ELF-1 (cell line): ENCODE measurements at places on chromosomes 5 and 9.
A peak's percentile ranks its signal among the peaks of the same experiment; 100 is the strongest.

DNA sequence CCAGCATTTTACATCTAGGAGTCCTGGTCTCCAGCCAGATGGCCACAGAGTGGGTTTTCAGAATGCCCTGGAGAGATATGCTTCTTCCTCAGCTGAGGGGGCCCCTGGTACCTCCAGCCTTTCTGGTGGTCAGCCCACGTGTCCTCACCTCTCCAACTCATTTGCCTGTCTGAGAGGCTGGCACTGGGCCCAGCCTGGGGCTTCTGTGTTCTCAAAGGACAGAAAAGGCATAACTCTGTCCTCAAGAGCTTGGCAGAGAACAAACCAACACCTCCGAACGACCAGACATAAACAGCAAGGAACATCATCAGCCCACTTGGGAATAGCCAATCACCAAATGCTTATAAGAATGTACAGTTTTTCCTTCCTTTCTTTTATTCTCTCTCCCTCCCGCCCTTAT is 17.1 kb downstream of the ENG start:
- DNase-seq, result no peak

GRCh38 chr5:42108468-42108867 is 183.4 kb downstream of the FBXO4 start:
- DNase-seq, result no peak

GRCh38 chr9:3157011-3157410 is 313.1 kb upstream of the PUM3 start:
- DNase-seq, result no peak

GRCh38 chr9:12934545-12935272 is 159.9 kb downstream of the LURAP1L start:
- no peak for DNase-seq

DNA sequence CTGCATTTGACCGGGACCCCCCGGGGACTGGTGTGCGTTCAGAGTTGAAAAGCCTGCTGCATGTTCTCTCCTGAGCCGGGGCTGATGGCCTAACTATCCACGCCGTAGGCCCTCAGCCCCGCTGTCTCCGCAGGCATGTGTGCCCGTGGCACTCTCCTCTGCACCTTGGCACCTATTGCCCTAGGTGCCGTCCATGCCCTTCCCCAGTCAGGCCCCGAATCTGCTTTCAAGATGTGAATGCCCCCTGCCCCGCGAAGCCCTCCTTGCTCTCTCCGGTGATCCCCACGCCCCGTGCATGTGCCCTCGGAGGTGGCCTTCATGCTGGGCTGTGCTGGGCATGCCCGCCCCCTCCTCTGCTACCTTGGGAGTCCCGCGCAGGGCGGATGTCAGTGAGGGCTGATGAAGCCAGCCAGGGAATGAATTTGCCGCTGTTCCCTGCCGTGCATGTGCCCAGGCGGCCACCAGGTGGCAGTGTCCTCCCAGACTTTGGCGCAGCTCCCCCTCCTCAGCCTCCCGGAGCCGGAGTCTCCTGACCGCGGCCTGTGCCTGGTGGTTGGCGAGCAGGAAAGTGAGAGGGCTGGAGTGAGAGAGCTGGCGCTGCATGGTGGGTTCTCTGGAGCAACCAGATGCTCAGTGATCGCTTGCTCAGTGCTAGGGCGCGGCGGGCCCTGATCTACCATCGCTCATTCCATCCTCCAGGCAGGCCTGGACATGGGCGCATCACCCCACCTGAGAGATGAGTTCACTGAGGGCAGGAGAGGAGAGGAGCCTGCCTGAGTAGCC is 112.9 kb upstream of the LMX1B start:
- DNase-seq, result peak; percentile 97

GRCh38 chr9:93587651-93588347 is 11.4 kb downstream of the PHF2 start:
- no peak for DNase-seq

DNA sequence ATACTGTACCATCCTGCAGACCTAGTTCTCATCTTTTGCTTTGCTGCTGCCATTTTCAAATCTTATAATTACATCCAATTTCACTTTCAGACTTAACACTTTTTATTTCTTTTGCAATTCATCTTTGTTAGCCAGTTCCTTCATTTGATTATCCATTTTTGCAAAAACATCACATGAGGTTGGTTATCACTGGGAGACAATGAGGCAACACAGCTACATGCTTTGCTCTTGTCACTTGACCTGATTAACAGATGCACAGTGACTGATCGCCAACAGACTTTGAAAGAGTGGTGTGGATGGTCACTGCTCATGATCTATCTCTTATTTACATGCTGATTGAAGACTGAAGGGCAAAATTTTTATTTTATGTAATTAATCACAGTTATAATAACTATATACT is 17.0 kb upstream of the RNF20 start:
- DNase-seq, result no peak

DNA sequence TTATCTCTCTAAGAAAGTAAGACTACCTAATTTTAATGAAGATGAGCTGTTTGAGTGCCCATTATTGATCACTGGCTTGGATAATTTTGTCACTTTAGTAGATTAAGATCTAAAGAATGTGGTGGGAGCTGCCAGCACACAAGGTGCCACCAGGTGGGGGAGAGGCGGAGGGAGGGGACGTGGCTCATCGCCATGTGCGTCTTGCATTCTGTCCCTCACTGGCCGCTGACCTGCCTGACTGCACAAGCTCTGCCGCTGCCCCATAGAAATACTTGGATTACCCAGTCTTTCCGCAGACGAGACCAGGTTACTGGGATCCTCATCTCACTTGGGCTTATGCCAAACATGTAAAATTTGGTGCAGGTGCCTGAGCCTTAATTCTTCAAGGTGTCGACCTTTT is 37.6 kb downstream of the RHOBTB3 start:
- DNase-seq, result no peak

DNA sequence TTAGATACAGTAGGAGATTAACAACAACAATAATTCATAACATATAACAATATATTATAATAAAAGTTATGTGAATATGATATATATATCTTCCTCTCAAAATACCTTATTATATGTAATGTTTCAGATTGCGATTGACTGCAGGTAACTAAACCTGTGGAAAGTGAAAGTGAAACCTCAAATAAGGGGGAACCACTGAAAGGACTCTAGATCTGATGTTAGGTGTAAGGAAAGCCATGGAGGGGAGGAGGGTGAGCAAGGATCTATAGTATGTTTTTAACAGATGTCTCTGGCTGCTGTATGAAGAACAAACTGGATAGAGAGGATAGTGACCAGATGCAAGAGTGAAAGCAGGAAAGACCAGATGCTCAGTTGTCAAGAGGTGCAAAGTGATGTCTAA is 5.8 kb upstream of the FSTL4 start:
- no peak for DNase-seq

- no peak for DNase-seq
Measured at GRCh38 chr9:74824654-74825053, 63.1 kb downstream of the TRPM6 start.

DNA sequence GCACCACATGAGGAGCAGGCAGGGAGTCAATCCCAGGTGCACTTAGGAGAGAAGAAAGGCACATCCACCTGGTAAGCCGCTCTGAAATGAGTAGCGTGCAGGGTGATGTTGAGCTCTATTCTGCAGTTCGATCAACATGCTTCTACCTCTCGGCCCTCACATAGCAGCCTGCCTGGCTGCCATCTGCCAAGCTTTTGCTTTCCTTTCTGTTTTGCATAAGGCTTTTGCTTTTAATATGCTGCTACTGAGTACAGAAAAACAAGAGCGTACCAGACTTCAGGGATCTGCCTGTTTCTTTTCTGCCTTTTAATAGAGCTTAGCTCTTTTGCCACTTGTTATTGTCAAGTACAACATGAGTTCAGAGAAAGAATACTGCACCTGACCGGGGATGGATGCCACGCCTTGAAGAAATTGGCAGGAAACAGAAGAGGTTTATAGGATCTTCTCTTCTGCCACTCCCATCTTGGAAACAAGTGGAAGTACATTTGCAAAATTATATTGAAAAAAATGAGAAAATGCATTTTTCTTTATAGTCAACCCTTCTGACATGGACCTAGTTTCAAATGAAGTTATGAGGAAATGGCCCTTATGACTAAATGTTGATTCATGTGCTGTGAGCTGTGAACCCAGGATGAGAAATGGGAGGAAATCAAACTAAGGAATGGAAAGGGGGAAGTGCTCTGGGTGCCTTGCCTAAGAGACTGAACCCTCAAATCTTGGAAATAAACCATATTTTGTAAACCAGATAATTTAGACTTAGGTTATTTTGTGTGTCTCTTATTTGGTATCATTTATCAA is 4.0 kb upstream of the FCHO2 start:
- no peak for DNase-seq

- DNase-seq, result no peak
Measured at GRCh38 chr5:153373130-153373498, 117.4 kb upstream of the GRIA1 start.

DNA sequence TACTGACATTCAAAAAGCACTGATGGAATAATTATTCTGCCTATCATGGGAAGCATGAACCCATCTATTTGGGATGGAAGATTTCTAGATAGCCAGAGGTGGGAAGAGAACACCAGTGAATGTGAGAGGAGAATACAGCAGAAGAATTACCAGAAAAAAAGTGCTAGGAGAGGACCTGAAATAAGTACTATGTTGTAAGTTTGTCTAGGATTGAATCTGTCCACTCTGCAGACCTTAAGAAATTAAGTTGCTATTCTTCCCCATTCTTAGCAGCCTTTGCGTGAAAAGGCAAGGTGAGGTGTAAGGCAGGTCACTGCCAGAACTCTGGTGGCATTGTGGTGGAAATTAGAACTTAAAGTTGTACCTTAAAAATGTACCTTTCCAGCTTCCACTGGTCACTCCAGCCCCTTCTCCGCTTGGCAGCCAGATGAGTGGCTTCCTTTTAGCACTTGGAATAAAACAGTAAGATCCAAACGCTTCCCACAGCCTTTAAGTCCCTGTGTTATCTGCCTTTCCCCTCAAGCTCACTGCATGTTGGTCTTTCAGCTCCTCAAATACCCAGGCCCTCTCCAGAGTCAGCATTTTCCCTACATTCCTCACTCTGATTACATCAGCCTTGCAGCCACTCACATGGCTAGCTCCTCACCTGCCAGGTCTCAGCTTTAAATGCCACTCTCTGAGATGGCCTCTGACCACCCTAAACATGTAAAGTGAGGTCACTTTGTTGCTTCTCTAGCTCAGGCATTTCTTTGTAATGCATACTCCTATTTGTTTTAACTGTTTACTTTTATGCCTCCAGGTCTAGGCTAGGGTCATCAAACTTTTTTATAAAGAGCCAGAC is 253.0 kb downstream of the EPB41L4A start:
- DNase-seq, result peak; percentile 98

GRCh38 chr9:115283395-115283794 is 165.4 kb upstream of the TNC start:
- DNase-seq, result no peak

DNA sequence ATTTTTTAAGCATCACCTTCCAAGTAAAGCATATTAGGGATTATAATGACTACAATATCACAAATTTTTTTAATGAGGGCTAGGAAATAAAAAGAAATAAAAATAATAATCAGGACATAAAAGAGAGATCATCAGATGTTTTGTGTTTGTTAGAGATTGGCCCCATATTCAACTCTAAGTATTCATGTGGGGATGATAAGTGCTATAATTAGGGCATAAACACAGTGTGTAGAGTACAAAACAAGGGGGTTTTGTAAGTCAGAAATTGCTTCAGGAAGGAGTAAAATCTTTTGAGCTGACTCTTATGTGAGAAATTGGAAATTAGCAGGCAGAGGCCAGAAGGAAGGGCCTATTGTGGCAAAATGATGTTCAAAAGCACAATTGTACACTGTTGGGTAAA is 127.3 kb downstream of the STARD4 start:
- no peak for DNase-seq

- DNase-seq, result no peak
Measured at GRCh38 chr9:126510564-126510963, 103.2 kb upstream of the LMX1B start.

DNA sequence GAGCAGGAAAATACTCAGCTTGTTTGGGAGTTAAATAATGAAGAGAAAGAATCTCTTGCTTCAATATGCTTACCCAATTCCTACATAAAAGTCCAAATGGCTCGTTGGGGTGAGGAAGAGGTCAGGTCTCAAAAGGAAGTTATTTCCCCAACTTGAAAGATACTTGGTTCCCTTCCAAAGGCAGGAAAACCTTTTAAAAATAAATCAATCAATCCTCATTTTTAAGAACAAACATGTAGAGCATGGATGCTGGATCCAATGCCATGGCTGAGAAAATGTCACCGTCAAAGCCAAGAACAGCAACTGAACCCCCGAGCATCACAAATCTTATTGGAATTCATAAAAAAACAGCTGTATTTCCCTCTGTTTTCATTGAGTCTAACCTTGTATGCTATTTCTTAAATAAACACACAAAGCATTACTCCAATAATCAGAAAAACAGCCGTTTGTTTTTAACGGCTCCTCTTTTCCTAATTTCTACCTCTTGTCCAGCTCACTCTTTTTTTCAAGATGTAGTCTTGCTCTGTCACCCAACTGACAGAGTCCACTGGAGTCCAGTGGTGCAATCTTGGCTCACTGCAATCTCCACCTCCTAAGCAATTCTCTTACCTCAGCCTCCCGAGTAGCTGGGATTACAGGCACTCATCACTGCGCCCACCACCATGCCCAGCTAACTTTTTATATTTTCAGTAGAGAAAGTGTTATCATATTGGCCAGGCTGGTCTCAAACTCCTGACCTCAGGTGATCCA is 140.7 kb downstream of the GNA14 start:
- no peak for DNase-seq

GRCh38 chr9:90124961-90125360 is 517.7 kb downstream of the DIRAS2 start:
- no peak for DNase-seq

DNA sequence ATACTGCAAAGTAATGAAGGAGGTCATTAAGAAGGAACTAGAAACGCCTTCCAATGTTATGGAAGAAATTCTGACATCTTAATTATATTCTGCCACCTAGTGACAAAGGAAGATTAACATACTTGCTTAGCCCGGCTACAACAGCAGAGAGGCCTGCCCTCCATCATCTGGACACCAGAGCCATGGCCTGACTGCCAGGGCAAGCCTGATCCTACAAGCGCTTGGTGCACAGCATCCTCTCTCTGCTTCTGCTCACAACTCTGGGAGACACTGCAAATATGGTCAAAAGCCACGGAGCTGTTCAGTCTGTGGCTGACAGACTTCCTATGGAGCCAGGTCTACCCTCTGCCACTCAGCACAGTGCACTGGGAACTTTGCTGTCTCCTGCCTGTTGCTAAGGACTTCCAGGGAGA is 87.3 kb upstream of the SLC44A1 start:
- peak; percentile 39 for DNase-seq

GRCh38 chr5:180153099-180153498 is 55.9 kb downstream of the RASGEF1C start:
- no peak for DNase-seq
